ENCODE measurements at places on chromosomes 12 and 14.

DNA sequence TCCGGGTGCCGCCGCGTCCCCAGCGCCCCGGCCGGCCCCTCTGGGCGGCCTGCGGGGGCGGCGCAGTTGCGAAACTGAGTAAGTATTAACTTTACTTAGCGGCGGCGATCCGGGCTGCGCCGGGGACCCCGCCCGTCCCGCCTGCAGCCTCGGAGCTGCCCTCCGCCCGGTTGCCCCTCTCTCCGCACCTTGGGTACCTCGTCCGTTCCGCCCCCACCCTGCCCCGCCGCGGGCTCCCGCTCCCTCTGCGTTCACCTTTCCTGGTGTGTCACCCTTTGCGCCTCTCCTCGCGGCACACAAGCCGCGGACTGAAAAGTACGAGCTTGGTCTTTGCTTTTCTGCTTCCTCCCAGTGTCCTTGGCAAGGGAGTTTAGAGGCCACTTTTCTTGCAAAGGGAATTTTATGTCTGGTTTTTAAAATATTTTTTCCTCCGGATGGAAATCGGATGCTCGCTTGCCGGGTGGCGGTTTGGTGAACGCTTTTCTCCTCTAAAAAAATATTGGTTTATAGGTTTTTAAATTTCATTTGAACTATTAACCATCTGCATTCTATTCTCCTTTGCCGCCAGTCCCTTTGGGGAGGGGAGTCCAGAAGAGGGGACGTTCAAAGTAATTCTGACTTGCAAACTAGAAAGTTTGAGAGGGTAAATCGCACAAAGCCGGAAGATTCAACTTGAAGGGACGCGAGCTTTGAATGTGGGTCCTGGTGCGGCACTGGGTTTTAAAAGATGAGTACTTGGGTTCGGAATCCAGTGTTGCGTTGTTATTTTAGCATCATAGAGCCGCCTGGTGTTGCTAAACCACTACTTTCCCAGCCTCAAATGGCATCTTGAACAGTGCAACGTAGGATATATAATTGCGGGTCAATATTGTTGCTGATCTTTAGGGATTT is 834 bp downstream of the RASSF8 start:
- DNase-seq, result no peak

DNA sequence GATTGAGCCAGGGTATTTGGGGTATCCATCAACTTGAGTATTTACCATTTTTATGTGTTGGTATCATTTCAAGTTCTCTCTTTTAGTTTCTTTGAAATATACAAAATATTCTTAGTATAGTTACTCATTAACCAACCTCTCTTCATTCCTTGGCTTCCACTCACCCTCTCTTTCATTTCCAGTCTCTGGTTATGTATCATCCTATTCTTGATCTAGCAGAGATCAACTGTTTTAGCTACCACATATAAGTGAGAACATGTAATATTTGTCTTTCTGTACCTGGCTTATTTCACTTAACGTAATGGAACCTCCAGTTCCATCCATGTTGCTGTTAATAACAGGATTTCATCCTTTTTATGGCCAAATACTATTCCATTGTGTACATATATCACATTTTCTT is 86.9 kb downstream of the DACT1 start:
- no peak for DNase-seq

DNA sequence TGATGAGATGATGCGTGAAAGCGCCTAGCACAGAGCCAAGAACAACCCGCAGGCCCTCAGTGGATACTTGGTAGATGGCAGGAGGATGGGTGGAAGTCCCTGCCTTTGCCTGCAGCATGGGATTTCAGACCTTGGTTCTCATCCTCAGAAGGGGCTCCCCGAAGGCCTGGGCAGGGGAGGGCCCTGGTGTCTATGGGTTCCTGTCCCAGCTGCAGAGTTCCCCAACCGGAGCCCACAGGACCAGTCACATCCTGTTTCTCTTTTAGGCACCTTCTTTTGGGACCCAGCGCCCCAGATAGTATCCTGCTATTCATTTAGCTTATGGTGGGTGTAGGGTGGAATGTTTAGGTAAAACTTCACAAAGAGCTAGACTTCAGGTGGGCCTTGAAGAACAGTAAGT is 55.5 kb downstream of the CALM1 start:
- DNase-seq, result no peak

DNA sequence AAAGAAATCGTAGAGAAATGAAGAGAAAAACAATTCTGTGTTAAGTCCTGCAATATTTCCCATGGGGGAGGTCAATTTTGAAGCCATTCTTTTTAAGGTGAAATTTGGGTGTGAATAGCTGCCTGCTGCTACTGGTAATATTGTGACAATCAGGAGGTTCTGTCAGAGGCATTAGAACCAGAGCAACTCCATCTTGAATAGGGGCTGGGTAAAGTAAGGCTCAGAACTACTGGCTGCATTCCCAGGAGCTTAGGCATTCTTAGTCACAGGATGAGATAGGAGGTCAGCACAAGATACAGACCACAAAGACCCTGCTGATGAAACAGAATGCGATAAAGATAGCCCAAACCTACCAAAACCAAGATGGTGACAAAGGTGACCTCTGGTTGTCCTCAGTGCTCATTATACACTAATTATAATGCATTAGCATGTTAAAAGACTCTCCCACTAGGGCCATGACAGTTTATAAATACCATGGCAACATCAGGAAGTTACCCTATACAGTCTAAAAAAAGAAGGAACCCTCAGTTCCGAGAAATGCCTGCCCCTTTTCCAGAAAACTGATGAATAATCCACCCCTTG is 24.8 kb upstream of the MTHFD1 start:
- no peak for DNase-seq

- DNase-seq, result no peak
These were observed 25.4 kb downstream of the BCL11B start for GRCh38 chr14:99246536-99247097.

DNA sequence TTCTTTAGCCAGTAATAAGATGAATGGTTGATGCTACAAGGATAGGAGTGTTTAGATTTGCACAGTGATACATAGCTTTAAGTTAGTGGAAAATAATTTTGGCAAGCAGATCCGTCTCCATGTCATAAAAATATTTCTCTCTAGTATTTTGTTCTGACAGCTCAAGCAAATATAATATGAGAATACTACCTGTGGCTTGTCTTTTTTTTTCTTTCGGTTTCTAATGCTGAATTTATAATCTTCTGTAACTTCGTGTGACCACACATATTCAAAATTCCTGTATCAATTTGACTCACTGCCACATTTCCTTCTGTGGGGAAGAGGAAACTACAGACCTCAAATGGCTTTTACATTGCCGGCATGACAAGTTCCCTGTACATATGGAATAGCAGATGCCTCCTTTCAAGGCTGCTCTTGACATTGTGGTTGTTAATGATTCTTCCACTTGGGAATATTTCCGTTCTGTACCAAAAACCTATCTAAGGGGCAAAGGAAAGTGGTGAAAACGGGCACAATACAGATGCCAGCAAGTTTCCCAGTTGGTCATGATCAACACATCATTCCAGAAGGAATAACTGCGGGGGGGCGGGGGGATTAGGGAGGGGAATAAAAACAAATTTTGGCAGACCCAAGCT is 103.6 kb upstream of the CCDC91 start:
- no peak for DNase-seq

Measured in smooth muscle cell of the brain vasculature (primary cell).